ENCODE measurements at places on chromosomes 16 and 17. TPM values are rescaled to one million over a fixed set of nuclear protein-coding genes. Genes with fewer than 3 reads are reported as not detected.

ACOX1 gene
- total RNA-seq, result 110 TPM

MYO1D gene
- total RNA-seq, result 238 TPM

ZPBP2 gene
- total RNA-seq, result not detected

RNF43 gene
- total RNA-seq, result 38.5 TPM

TPSD1 gene
- total RNA-seq, result 0.64 TPM

CLEC18B gene
- total RNA-seq, result 1.6 TPM
